ENCODE measurements at places on chromosomes 12 and 14.

DNA sequence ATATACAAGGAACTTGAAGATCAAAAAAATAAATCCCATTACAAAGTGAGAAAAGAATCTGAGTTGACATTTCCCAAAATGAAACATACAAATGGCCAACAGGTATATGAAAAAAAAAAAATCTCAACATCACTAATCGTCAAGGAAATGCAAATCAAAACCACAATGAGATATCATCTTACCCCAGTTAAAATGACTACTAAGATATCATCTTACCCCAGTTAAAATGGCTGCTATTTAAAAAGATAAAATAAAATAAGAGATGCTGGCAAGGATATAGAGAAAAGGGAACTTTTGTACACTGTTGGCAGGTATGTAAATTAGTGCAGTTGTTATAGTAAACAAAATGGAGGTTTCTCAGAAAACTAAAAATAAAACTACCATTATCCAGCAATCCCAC, 44.4 kb downstream of the PLEKHG7 start:
- DNase-seq, result no peak

- peak; percentile 39 for DNase-seq
Observed at GRCh38 chr14:75402867-75403413, 24.9 kb upstream of the JDP2 start.

GRCh38 chr14:23301969-23302289, 730 bp downstream of the PPP1R3E start:
- no peak for DNase-seq

DNA sequence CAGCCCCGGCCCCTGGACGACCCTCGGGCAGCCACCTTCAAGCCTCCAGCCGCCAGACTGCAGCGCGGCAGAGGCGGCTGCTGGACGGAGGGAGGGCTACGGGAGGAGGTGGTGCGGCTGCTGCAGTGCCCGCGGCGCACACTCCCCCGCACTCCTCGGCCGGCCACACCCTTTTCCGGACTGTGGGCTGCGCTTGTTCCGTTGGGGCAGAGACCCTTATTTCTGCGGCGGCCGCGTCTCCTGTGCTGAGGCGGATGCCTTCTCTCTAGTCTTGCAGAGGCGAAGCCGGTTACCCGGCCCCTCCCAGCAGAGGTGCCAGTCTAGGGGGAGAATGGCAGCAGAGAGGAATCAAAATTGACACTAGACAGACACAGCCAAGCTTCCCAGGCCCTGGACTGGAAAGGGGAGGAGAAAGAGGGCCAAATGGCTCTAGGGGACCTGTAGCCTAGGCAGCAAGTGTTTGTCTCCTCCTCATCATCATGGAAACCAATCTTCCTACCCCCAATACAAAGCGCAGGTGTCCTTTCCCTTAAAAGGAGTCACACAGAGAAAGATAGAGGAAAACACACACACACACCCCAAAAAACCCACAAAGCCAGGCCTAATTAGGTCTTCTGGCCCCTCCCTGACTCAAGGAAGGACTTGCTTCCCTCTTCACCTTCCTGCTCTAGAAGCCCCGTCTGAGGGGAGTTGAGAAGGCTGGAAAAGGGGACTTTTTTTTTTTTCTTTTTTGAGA, 1.3 kb downstream of the ESYT1 start:
- peak; percentile 89 for DNase-seq

- DNase-seq, result peak; percentile 41
Observed at GRCh38 chr14:35355981-35356841, 48.3 kb downstream of the NFKBIA start.

- no peak for DNase-seq
Observed at GRCh38 chr14:60775296-60775695, 40.7 kb downstream of the MNAT1 start.

DNA sequence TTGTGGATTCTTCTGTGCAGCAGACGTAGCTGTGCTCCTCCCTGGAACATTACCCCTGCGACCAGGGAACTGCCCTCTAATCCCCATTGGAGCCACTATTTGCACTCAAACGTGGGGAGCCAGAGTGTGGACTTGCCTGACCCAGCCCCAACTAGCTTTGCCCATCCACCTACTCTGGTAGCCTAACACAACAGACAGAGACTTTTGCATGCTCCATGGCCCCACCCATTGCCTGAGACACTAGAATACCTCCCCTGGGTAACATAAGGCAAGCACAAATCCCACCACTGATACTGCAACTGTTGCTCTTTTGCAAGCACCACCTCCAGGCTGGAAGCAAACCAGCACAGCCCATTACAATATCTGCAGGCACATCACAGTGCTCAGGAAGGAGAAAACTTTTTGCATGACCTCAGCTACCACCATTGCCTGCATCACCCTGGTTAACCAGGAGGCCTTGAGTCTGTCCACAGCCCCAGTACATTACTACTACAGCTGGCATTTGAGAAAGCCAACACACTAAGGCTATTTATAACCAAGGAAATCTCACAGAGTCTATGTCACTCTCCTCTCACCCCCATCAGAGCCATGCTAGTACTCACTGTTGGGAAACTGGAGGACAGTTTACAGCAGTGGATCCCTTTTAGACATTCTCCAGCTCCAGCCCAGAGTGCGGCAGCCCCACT, 15.0 kb downstream of the CEP128 start:
- no peak for DNase-seq

DNA sequence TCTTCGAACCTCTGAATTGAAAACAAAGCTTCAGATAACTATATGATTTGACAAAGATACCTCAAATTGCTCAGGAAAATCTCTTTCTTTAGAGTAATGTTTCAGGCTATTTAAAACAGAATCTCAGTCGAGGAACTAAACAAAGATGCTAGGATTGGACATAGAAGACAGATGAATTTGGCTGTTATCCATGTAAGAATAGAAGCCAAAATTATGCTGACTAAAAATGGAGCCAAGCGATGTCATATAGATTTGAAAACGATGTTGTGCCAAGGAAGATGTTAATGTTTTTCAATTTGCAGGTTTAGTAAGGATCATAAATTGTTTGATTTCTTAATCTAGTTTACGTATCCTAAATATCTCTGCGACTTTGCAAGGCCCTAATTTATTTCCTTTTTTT, 295.9 kb downstream of the FOXG1 start:
- no peak for DNase-seq

GRCh38 chr12:89349814-89350213, 2.5 kb downstream of the DUSP6 start:
- DNase-seq, result peak; percentile 48

DNA sequence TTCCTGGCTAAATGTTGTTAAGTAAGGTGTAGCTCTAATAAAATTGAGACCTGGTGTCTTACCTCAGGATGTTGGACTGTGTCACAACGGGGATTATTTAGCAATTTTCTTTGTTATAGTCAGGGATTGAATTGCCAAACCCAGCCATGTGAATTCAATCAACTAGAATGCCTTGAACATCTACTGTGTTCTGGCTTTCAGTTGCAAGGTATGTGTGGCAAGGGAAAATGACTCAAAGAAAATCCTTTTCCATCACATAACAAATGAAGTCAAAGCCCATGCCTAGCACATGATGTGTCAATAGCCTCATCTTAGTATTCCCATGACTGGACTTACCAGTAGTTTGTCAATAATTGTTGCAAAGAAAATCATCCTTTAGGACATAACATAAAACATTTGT, 519.8 kb upstream of the FLRT2 start:
- no peak for DNase-seq

DNA sequence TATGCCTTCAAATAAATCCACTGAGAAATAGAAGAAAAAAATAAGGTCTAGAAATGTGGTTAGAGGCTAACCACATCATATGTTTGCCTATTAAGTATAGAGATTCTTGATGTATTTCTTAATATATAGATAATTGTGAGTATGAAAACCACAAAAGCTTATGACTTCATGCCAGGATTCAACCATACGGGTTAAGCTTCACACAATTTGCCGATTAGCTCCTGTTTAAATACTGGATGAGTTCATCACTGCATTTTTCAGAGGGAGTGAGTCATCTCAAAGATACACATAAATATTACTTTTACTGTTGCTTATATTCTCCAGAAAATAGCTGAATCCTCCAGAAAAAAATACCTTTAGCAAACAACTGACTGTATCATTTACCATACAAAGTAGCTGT, 79.6 kb downstream of the RPL10L start:
- no peak for DNase-seq

DNA sequence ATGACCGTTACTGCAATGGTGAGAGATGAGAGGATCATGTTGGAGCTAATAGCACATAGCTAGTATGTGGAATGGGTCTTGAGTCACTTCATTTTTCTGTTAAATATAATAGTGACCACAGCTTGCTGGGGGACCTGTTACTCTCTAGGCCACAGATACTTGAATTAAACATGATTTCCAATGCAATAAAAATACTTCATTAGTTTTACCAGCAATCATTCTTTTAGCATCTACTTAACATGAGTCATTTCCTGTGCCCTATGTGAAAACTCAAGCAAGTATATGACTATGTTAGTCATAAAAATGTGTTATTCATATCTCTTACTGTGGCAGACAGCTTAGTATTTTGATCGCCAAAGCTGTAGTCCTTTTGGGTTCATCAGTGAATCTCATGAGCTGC, 798.8 kb downstream of the SLC16A7 start:
- no peak for DNase-seq

DNA sequence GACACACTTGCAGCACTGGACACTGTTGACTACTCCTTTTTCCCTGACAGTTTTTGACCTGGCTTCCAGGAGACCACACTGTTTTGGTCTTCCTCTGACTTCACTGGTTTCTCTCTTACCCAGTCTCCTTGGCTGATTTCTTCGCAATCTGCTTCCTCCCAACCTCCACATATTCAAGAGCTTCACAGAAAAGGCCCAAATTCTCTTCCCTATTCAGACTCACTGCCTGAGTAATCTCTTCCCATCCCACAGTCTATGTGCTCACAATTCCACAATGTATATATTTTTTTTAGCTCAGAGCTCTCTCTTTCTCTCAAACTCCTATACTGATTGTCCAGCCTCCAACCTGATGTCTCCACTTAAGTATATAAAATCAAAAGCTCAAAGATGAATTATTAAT, 115.4 kb downstream of the SINHCAF start:
- DNase-seq, result no peak

DNA sequence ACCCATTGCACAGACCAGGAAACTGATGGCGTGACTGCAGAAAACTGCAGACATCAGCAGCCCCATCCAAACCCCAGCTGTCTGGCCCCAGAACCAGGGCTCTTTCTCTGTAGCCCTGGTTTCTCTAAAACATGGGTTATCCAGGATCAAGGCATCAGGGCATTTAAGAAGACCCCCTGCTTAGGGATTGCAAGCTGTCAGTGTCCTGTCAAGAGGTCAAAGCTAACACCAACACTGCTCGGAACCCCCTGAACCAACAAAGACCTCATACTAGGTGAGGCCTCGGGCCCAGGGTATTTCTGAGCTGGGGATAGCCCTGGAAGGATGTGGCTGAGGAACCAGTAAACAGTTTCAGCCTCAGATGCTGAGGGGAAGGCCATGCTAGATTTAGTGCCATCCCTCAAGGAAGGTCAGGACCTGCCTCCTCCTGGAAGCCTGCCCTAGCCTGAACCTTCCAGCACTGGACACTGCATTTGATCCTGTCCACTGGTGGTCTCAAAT, 39.2 kb downstream of the BCL11B start:
- no peak for DNase-seq

GRCh38 chr12:69660164-69660863, 38.8 kb downstream of the BEST3 start:
- DNase-seq, result peak; percentile 89
